ENCODE measurements at places on chromosomes 7 and 10. TPM values are rescaled to one million over a fixed set of nuclear protein-coding genes. Genes with fewer than 3 reads are reported as not detected.

The MSMB gene
- polyA plus RNA-seq = not detected

The NPY gene
- 0.80 TPM for polyA plus RNA-seq

The GBX1 gene
- not detected for polyA plus RNA-seq

The BLNK gene
- polyA plus RNA-seq = 217 TPM

The KIAA1217 gene
- not detected for polyA plus RNA-seq

The ACSM6 gene
- polyA plus RNA-seq = not detected

The GPR15LG gene
- polyA plus RNA-seq = not detected

The ZNF853 gene
- polyA plus RNA-seq = 1.5 TPM

The ATOH7 gene
- polyA plus RNA-seq = not detected

The SFMBT2 gene
- 1.6 TPM for polyA plus RNA-seq

Data from IgD-negative memory B cell (primary cell).